ENCODE measurements at places on chromosomes 6 and 20.

GRCh38 chr20:59151820-59152219 lies 11.8 kb upstream of the ZNF831 start:
- DNase-seq: no peak

- DNase-seq: no peak
Measured at GRCh38 chr6:41692080-41692675, 43.2 kb downstream of the TFEB start.

DNA sequence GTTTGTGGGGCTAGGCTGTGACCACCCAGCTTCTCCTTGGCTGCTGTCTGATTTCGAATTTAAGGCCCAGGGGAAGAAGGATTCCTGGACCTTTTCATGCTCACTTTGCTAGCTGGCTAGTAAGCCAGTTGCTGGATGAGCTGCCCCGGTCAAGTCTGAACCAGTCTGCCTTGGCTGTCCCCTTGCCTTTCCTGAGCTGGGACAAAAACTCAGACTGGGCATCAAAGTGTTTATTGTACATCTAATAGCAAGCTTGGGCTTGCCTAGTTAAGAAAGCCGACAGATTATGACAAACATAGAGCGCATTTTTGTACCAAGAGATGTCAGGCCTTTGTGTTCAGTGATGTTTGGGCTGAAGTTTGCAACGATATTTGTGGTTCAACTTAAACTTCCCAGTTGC lies 750 bp upstream of the PAK5 start:
- no peak for DNase-seq

GRCh38 chr20:24909861-24910260 lies 39.2 kb upstream of the CST7 start:
- no peak for DNase-seq

DNA sequence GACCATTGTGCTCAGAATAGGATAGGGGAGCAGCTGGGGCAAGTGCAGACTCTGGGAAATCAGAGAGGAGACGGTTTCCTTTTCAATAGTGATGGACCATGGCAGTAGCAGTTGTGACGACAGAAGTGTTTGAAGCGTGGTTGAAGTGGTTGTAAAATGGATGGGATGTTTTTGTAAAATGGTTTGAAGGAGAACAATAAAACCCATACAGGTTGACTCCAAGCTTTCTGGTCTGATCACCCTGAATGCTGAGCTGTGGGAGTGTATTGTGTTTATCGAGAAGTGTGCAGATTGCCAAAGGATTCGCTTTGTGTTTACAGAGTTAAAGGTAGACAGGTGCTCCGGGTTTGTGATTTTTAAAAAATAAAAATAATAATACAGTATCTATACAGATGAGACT lies 255.2 kb upstream of the SULF2 start:
- no peak for DNase-seq

GRCh38 chr6:11425431-11425871 lies 112.1 kb upstream of the TMEM170B start:
- peak; percentile 39 for DNase-seq

DNA sequence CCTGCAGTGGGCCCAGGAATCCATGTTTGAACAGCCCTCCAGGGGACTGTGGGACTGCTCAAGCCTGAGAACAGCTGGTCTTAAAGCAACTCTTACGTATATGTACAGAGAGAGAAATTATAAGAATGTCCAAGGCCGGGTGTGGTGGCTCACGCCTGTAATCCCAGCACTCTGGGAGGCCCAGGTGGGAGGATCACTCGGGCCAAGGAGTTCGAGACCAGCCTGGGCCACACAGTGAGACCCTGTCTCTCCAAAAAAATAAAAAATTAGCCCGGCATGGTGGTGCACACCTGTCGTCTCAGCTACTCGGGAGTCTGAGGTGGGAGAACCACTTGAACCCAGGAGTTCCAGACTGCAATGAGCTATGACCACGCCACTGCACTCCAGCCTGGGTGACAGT lies 134.0 kb downstream of the DTNBP1 start:
- no peak for DNase-seq

DNA sequence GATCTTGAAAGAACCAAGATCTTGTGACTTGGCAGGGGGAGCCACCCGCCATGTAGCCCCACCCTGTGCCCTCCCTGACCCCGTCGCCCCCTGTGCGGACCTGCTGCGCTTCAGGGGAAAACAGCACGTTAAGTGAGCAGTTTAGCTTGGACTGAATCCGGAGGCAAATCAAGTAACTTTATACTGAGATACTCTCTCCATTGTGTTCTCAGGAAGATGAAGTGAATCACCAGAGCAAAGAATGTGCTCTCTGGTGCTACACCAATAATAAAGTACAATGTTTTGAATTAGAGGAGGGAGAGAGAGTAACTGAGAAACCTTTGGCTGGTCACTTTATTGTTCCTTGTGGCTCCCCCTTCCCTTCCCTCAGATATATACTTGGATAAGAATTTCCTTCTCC lies 83.4 kb downstream of the TXNDC5 start:
- peak; percentile 72 for DNase-seq

DNA sequence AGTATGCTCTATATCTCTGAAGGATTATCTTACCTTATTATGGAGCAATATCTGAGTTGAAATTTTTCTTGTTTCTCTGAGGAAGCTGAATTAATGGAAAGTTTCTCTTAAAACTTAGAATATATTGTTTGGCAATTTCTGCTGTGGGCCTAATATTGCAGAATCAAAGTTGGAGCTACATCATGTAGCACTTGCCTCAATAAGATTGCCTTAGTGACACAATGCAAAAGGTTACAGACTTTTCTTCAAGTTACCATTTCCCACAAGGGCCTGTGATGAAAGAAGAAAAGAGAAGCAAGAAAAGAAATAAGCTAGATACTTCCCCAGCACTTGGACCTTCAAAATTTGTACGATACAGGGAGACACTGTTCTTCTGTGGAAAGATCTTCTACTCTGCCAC lies 151.2 kb downstream of the SOBP start:
- DNase-seq: no peak

DNA sequence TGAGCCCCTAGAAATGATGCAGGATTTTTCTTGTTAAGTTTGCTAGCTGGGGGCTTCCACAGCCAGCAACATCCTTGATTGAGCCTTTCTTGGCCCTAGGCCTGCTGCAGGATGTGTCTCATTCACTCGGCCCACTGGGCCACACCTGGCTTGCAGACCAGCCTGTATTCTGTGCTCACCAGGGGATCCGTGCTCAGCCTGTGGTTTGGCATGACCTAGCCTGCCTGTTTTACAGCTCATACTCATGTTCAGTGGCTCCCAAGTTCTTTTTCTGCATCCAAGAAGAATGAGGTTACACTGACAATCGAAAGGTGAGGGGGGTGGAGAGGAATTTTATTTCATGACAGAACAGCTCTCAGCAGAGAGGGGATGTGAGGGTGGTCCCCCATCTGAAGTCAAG lies 263.4 kb downstream of the RIMS1 start:
- DNase-seq: no peak

DNA sequence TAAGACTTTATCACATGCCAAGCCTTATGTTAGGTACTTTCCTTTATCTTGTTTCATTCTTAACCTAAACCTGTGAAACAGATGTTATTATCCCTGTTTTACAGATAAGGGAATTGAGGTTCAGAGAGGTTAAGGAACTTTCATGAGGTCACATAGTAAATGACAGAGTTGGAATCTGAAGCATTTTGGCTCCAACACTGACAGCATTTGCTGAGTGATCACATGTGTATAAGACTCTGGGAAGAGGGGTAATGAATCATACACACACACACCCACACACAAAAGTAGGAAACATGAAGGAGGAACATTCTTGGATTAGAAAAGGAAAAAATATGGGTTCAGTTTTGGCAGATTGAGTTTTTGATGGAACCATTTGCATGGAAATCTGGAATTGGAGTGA lies 212.5 kb downstream of the GJA1 start:
- DNase-seq: no peak

Data from esophagus muscularis mucosa (tissue), 4 donors.